ENCODE measurements at places on chromosomes 7 and 10. TPM values are rescaled to one million over a fixed set of nuclear protein-coding genes. Genes with fewer than 3 reads are reported as not detected.

The NUB1 gene
- 64.3 TPM for total RNA-seq

The GPR26 gene
- not detected for total RNA-seq

The GNG11 gene
- not detected for total RNA-seq

The PLCE1 gene
- total RNA-seq = 0.02 TPM

The FGL2 gene
- 5.2 TPM for total RNA-seq

The LLCFC1 gene
- not detected for total RNA-seq

The NRG3 gene
- total RNA-seq = not detected

The ZNF853 gene
- total RNA-seq = 0.16 TPM

The STK17A gene
- total RNA-seq = 46.4 TPM

The IFIT1B gene
- total RNA-seq = not detected

The CYP2C19 gene
- not detected for total RNA-seq

The COMMD3 gene
- total RNA-seq = 75.9 TPM

The ASIC3 gene
- total RNA-seq = 6.0 TPM

The SCART1 gene
- total RNA-seq = 1.8 TPM

The PRLHR gene
- total RNA-seq = not detected

The BTBD16 gene
- total RNA-seq = not detected

The PLA2G12B gene
- total RNA-seq = not detected

The LRIT1 gene
- not detected for total RNA-seq

The NKX2-3 gene
- total RNA-seq = not detected

The SEPTIN7 gene
- 247 TPM for total RNA-seq

The LIPN gene
- total RNA-seq = not detected

The POLR2J3 gene
- 58.9 TPM for total RNA-seq
